ENCODE measurements at places on chromosomes 7 and 10. TPM values are rescaled to one million over a fixed set of nuclear protein-coding genes. Genes with fewer than 3 reads are reported as not detected.

DNA sequence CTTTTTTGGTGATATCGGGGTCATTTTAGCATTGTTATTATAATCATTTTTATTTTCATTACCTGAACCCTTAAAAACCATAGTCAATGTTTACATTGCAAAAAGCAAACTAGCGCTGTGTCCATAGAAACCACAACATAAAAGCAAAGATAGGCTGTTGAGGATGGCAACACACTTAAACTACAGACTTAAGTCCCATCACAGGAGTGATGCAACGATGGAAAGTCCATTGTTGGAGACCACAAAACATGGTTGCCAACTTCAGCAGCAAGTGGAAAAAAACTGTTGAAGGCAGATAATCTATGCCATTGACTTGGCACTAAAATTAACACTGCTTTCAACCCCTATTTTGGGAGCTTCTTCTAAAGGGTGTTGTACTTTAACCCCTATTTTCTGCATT lies 398.8 kb upstream of the IGFBP3 start:
- H3K36me3 ChIP-seq, result no peaks in the 10 kb centered on the region
- no peak overlapping the region for H3K27ac ChIP-seq
- no peak for DNase-seq
- H3K4me3 ChIP-seq, result no peak overlapping the region
- 0 out of 2 replicates have a peak, but pooled peaks cover 3% of the 10 kb centered on the region for H3K4me1 ChIP-seq

DNA sequence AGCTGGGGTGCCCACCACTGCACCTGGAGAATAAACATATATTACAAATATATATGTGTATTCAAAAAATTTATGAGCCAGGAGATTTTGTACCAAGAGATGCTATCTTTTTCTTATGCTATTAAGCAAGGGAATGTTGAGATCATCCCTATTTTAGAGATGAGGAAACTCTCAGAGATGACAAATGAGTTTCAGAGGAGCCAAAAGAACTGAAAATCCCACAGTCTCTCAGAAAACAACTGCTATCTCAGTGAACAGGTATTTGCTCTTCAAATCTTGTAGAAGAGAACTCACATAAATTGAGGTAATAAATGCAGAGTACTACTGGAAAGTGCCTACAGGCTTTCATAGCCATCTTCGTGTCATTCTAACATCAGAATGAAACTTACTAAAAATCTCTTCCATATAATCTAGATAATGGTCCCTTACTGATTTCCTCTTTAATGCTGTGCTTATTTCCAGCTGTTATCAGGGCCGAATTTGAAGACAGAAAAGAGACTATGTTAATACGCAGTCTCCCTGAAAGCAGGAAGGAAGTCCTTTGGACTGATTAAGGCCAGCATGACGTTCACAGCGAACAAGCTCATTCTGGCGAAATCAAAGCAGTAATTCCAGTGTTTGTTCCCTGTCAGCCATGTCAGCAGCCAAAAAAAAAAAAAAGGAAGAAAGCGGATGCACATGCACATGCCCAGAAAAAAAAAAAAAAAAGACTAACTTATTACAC lies 29.4 kb upstream of the ANAPC16 start:
- H3K4me1 ChIP-seq, result no peaks in the 10 kb centered on the region
- H3K27ac ChIP-seq, result no peak overlapping the region
- H3K36me3 ChIP-seq, result no peaks in the 10 kb centered on the region
- no peak overlapping the region for H3K4me3 ChIP-seq
- no peak for DNase-seq
- no peaks in the 10 kb centered on the region for H3K27me3 ChIP-seq

DNA sequence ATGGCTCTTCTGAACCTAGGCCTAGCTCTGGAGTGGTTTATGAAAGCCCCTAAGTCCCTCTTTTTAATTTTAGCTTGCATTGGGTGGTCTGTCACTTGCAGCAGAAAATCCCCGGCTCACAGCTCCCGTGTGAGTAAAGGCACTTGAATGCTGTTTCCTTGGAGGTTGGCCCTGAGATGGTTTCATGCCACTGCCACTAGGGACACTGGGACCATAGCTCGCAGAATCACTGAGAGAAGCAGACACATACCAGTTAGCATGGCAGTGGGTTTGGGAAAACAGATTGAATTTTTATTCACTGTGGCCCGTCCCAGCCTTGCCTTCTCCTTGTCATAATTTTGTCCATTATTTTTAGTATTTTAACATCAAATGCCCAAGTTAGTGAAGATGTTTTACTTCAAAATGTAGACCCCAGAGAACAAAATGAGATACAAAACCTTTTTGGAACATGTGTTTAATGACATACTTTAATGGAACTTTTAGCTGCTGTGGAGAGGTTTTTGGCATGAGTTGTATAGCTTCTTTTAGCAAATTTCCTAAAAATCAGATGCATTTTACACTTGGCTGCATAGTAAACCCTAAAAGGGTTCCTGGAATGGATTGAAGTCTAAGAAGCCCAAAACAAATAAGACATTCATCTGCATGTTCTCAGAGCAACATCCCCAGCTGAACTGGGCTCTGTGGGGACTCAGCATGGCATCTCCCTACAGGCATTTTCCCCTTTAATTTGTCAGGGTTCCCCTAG lies 259.7 kb upstream of the PITRM1 start:
- no peaks in the 10 kb centered on the region for H3K4me1 ChIP-seq
- H3K27ac ChIP-seq, result no peak overlapping the region
- H3K36me3 ChIP-seq, result no peaks in the 10 kb centered on the region
- DNase-seq, result no peak
- H3K27me3 ChIP-seq, result no peaks in the 10 kb centered on the region
- H3K4me3 ChIP-seq, result no peak overlapping the region

- no peak overlapping the region for H3K4me3 ChIP-seq
- no peaks in the 10 kb centered on the region for H3K36me3 ChIP-seq
- no peaks in the 10 kb centered on the region for H3K27me3 ChIP-seq
- DNase-seq, result no peak
- no peak overlapping the region for H3K27ac ChIP-seq
Observed at GRCh38 chr10:8539056-8539455, 484.6 kb downstream of the GATA3 start.

DNA sequence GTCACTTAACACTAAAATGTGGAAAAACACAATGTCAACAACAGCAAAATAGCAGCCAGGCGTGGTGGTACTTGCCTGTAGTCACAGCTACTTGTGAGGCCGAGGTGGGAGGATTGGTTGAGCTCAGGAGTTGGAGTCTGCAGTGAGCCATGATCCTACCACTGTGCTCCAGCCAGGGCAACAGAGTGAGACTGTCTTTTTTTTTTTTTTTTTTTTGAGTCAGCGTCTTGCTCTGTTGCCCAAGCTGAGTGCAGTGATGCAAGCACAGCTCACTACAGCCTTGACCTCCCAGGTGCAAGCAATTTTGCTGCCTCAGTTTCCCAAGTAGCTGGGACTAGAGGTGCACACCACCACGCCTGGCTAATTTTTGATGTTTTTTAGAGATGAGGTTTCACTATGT lies 6.1 kb downstream of the KCTD7 start:
- no peaks in the 10 kb centered on the region for H3K27me3 ChIP-seq
- no peak overlapping the region for H3K4me3 ChIP-seq
- peaks cover 7% of the 10 kb centered on the region for H3K4me1 ChIP-seq
- DNase-seq, result no peak

GRCh38 chr10:33388382-33388781 lies 53.9 kb upstream of the NRP1 start:
- H3K27me3 ChIP-seq, result no peaks in the 10 kb centered on the region
- no peak overlapping the region for H3K4me3 ChIP-seq

The ASZ1 gene
- not detected for total RNA-seq

Data from Caco-2 (cell line).